Activated naive CD4-positive, alpha-beta T cell treated with Interleukin-2 at 50 U/mL for 16 hours (primary cell): ENCODE measurements at places on chromosomes 13 and 19.

DNA sequence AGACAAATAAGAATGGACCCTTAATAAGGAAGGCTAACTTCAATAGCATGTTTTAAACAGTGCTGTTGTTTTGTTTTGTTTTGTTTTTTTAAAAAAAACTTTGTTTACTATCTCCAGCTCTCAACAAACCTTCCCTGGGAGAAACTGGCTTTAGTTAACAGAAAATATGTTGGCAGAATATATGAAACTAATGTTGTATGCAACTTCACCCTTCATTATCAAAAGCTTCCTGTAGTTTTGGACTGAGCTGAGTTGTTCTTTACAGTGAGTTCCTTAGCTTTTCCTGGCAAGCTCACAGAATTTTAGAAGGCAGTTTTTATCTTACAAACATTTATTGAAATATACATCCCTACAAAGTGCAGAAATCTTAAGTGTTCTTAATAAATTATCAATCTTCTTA lies 2480.7 kb upstream of the PCDH20 start:
- no peak for DNase-seq

GRCh38 chr13:111904166-111904565 lies 162.8 kb upstream of the SOX1 start:
- DNase-seq = no peak

DNA sequence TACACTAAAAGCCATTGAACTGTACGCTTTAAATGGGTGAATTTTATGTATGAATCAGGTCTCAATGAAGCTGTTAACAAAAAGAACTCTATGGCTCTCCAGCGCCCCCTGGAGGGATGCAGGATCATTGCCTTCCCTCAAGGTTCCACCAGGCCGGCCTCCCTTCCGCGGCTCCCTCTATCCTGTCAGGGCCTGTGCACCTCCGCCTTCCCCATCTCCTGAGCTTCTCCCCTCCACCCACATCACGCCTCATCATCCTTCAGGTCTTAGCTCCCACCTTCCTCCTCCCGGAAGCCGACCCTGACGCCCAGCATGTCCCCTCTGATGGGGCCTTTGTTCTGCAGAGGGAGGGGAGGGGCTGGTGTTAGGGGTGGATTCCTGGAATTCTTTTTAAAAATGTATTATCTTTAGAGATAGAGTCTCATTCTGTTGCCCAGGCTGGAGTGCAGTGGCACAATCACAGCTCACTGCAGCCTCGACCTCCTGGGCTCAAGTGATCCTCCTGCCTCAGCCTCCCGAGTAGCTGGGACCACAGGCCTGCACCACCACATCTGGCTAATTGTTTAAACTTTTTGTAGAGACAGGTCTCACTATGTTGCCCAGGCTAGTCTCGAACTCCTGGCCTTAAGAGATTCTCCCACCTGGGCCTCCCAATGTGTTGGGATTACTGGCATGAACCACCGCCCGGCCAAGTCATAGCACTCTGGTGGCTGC lies 27.7 kb downstream of the MEIS3 start:
- peak; percentile 81 for DNase-seq

GRCh38 chr13:51922771-51923480 lies 61.2 kb downstream of the CCDC70 start:
- DNase-seq = no peak

DNA sequence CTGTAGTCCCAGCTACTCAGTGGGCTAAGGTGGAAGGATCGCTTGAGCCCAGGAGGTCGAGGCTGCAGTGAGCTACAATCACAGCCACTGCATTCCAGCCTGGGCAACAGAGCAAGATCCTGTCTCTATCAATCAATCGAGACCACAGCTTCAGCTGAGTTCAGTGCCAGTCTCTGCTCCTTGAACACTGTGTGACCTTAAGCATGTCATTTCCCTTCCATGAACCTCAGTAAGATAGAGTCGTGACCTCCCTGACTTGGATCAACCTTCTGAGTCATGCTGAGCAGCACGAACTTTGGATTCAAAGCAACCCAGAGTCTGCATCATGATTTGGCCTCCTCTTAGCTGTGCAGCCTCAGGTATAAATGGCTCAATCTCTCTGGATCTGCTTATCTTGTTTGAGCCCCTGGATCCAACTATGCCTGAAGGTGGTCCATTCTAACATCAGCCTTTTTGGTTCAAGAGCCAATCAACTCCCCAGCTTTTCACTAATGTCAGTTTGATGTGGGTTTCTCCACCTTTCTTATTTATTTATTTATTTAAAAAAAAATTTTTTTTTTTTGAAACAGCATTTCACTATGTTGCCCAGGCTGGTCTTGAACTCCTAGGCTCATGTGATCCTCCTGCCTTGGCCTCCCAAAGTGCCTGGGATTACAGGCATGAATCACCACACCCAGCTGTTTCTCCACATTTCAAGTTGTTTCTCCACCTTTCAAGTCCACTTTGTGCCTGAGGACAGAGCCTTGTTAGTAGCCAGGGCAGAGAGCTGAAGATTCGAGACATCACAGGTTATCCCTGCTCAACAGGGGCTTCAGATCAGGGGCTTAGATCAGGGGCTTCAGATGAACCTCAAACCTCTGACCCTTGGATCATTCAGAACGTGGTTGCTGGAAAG lies 26.4 kb downstream of the PTPRS start:
- DNase-seq = no peak

DNA sequence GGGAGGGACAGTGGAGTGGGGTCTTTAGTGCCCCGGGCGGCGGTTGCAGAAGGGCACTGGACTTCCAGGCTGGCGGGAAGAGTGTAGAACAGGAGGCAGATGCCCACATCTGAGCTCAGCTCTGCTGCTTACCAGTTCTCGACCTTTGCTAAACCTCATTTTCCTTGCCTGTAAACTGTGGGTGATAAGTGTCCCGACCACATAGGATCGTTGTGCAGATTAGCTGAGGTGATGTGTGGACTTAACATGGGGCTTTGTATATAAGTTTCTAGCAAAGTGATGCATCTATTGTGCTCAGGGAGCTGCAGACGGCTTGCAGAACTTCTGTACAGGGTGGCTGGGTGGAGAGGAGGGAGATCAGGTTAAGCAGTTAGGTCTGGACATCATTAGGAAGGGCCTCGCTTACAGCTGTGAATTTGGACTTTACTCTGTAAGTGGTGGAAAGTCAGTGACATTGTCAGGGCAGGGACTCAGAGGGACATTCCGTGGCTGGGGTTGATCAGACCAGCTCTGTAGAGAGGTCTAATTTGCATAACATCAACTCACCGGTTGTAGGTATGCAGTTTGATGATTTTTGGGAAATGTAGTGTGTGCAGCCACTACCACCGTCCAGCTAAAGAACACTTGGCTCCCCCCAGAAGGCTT lies 70.0 kb downstream of the SPATA13 start:
- no peak for DNase-seq

DNA sequence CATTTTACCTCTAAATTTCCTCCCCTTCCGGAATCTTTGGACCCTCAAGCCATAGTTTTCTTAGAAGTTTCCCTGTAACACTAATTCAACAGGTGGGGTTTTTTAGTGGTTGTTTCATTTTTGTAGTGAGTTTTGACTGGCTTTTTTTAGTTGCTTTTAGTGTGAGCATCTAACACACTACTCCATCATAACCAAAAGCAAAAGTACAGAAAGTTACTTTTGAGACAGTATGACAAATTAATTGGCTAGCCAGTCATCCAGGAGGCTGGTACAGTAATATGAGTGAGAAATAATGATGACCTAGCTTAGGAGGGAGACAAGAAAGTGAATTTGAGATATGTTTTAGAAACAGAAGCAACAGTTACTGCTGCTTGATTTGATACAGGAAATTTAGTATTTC lies 71.5 kb downstream of the DNAJC15 start:
- DNase-seq = no peak

- peak; percentile 76 for DNase-seq
Observed at GRCh38 chr19:19540715-19541515, 2.9 kb downstream of the CILP2 start.

DNA sequence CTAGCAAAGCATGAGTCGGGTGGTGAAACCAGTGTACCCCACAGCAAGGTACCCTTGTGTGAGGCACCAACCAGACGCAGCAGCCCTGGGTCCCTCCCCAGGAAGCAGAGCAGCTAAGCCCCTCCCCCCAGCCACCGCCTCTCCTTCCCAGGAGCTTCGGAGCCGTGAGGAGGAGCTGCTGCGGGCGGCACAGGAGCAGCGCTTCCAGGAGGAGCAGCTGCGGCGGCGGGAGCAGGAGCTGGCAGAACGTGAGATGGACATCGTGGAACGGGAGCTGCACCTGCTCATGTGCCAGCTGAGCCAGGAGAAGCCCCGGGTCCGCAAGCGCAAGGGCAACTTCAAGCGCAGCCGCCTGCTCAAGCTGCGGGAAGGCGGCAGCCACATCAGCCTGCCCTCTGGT lies 12.4 kb downstream of the TTC9B start:
- no peak for DNase-seq

- DNase-seq = no peak
Observed at GRCh38 chr13:21053231-21053630, 8.2 kb downstream of the LATS2 start.

GRCh38 chr13:72963762-72964161 lies 95.0 kb upstream of the KLF5 start:
- DNase-seq = no peak

DNA sequence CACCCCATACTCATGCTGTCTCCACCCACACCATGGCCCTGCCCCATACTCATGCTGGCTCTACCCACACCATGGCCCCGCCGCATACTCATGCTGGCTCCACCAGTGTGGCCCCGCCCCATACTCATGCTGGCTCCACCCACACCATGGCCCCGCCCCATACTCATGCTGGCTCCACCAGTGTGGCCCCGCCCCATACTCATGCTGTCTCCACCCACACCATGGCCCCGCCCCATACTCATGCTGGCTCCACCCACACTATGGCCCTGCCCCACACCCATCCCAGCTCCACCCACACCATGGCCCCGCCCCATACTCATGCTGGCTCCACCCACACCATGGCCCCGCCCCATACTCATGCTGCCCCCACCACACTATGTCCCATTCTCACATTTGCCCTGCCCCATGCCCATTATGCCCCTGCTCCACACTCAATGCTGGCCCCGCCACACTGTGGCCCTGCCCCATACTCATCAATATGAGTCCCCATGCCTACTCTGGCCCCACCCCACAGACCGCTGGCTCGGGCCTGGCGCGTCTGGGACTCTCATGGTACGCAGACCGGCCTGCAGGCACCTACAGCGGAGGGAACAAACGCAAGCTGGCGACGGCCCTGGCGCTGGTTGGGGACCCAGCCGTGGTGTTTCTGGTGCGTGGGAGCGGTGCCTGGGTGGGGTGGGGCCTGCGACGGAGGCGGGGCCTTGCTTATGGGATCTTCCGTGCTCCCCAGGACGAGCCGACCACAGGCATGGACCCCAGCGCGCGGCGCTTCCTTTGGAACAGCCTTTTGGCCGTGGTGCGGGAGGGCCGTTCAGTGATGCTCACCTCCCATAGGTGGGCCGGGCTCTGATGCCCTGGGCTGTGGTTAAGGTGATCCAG lies 3.7 kb upstream of the ARHGAP45 start:
- peak; percentile 66 for DNase-seq

DNA sequence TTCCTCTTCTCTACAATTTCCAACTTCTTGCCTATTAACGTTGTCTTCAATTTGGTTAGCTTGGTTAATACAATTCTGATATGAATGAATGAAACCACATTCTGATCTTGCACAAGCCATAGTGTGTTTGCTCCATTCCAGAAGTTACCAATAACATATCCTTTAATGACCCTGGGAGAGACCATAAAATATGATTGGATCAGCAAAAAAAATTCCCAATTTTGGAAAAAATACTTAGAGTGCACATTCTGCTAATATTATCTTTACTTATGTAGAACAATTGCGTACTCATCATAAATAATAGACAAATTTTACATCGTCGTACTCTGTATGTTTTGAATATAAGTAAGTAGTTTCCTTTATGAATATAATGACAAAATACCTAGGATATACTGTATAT lies 117.2 kb downstream of the SLITRK5 start:
- DNase-seq = no peak

GRCh38 chr19:58007285-58007684 lies 4.7 kb upstream of the ZNF606 start:
- no peak for DNase-seq

GRCh38 chr19:39828654-39829032 lies 5.3 kb downstream of the DYRK1B start:
- DNase-seq = no peak

- no peak for DNase-seq
Observed at GRCh38 chr13:44504116-44504515, 72.0 kb downstream of the TSC22D1 start.

- no peak for DNase-seq
Observed at GRCh38 chr13:34258646-34259386, 440.9 kb downstream of the RFC3 start.

GRCh38 chr13:100440751-100441425 lies 147.7 kb downstream of the GGACT start:
- DNase-seq = no peak

GRCh38 chr13:48410199-48410598 lies 2.7 kb downstream of the LPAR6 start:
- no peak for DNase-seq

DNA sequence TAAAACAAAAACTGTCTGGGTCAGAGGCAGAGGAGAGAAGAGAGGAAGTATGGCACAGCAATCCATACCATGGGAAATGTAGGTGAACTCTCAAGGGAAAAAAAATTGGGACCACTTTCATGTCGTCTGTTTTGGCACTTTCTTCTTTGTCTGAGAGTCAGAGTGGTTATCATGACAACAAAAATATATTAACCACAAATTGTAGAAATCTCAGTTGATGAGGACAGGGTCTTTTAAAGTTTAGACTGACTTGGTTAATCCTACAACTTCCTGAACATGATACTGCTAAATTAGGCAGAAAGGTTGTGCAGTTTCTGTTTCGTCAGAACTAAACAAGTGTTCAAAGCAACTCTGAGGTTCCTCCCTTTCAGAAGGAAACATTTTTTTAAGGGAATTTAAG lies 15.2 kb downstream of the KLF5 start:
- no peak for DNase-seq

- DNase-seq = no peak
Observed at GRCh38 chr19:14102756-14103155, 12.2 kb upstream of the SAMD1 start.
